ENCODE measurements at places on chromosomes 1 and 21.

DNA sequence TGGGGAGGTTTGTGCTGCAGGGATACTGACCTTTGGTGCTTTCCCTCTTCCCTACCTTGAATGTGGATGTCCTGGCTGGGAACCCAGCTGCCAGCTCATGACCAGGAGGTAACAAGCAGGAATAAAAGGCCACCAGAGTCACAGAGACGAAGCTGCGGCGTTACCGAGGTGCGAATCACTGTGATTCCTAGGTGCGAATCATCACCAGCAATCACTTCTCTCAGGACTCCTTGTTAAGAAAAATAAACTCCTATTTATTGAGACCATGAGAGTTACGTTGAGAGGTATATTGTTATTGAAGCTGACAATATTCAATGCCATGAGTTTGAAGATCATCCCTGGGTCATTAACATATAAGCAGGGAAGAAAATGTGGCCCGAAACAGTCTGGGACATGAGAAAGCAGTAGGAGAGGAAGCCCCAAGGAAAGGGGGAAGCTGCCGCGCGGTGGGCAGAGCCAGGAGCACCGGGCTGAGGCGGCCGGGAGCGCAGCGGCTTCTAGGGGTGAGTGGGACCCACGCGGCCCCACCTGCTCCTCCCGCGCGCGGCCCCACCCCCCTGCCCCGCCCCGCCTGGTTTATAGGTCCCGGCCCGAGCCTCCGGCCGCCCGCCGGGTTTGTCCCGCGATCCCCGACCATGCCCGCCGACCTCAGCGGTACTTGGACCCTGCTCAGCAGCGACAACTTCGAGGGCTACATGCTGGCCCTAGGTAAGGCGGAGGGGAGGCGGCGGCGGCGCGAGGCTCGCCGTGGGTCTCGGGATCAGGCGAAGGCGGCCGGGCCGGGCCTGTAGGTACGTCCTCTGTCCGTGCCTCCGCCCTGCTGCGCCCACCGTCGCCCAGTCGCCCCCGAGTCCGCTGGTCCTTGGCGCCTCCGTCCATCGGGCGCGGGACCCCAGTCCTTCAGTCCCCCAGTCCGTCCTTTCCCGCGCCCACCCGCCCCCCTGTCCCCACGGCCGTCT, at the start of gene RBP7:
RBP7 (plus strand) TSS at position 605 of the 959 bp plus-strand sequence; CDS start at position 636, 31 bp downstream.
- peak; percentile 39 for DNase-seq

GRCh38 chr1:41484402-41485241, at the start of gene EDN2:
EDN2 (minus strand) TSS chr1:41484683; CDS start chr1:41484601, 82 bp downstream.
- peak; percentile 96 for DNase-seq

GRCh38 chr1:108852221-108852975, 4.5 kb downstream of the AKNAD1 start:
- no peak for DNase-seq

DNA sequence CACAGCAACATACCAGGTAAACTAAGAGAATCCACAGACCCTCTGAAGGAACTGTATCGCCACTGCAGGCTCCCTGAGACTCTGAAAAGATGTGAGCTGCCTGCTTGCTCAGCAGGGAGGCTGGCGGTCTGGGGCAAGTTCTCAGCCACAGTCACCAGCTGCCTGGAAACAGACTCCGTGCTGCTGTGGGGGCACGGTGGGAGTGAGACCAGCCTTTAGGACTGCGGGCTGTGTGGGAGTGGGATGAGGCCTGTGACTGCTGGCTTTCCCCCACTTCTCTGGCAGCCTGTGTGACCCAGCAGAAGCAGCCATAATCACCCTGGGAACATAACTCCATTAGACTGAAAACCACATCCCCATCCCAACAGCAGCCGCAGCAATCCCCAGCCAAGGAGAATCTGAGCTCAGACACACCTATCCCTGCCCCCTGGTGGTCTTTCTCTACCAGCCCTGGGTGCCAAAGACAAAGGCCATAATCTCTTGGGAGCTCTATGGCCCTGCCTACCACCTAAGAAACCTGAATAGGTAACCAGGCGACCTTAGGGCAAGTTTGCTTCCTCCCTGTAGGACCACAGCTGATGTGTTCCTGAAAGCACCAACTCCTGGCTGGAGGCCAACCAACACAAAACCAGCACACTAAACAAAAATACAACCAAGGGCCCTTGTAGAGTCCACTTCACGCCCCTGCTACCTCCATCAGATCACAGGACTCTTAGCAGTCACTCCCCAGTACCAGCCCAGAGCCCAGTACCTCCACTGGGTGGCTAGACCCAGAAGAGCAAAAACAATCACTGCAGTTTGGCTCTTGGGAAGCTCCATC, 151.5 kb downstream of the SMYD3 start:
- peak; percentile 2 for DNase-seq

DNA sequence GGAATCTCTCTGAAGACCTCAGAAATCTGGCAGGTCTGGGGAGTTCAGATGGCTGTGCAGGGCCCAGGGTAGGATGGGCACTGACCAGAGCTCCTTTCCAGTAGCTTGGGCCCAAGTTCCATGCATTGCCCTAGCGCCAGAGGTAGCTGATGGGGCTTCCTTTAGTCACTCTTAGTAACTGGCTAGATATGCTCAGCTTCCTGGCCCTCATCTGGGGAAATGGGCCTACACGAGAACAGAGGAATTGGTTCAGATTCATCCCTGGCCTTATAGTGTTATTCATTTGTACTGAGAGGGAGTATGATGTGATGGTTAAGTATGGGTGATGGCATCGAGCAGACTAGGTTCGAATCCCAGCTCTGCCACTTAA, 15.5 kb upstream of the PSMB2 start:
- no peak for DNase-seq

DNA sequence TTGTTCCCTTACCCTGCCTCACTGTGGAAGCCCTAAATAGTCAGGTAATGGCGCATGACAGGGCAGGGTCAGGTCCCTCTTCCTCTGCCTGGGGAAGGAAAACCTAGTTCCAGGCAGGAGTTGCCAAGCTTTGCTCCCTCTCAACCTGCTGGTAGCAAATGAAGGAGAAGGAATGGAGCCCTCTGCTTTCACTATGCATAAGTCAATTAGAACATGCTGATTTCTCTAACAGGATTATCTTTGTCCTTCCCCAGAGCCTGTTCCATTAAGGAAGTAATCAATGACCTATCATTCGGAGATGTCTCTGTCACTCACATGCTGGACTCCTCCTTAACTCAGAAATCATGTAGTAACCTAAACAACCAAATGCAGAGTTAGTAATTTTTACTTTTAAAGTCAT, 161.8 kb upstream of the NFIA start:
- no peak for DNase-seq

DNA sequence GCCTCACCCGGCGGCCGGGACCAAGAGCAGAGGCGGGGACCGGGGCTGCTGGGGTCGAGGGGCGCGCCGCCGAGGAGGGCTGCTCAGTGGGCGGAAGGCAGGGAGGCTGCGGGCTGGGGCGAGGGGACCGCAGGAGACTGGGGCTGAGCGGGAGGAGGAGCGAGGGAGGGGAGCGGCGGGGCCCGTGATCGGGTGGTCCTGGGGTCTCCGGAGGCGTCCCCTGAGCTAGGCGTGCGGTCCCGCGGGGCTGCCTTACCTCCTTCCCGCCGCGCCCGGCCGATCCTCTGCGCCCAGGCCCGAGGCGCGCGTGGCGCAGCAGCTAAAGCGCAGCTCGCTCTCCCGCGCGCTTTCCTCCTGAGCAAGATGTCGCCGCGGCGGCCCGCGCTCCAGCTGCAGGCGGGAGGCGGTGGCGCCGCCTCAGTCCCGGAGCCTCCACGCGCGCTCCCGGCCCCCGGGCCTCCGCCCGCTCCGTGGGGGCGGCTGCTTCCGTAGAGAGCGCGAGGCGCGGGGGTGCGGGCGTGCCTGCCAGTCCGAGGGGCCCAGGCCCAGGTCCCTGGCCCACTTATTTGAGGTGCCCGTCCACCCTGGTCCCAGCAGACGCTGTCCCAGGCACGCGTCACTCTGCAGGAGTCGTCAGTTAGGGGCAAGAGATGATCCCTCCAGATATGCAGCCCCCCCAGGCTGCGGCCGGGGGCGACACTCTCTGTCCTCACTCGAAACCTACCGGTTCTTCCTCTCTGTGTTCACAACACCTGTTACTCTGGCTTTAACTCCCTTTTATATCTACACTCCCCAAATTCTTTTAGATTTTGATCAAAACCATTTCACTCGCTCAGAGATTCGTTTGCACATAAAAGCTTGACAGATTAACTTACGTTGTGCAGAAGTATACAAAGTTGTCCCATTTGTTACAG, at the start of gene CCSAP:
CCSAP (minus strand) TSS at position 392 of the 914 bp plus-strand sequence. CDS start 582 bp downstream, outside the sequence.
- DNase-seq = peak; percentile 47

DNA sequence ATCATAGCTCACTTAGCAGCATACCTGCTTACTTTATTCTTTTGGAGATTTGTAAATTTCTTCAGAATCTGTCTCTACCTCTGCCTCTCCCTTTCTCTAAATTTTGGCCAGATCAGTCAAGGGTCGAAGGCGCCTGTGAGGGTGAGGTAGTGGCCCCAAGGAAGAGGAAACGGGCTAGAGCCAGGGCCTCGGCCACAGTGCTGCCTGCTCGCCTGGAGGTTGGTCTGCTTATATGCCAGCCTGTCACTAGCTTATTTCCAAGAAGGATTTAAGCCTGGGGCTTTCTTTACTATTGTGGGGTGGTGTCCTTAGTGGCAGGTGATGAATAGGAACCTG, 19.6 kb downstream of the PEX14 start:
- DNase-seq = no peak

DNA sequence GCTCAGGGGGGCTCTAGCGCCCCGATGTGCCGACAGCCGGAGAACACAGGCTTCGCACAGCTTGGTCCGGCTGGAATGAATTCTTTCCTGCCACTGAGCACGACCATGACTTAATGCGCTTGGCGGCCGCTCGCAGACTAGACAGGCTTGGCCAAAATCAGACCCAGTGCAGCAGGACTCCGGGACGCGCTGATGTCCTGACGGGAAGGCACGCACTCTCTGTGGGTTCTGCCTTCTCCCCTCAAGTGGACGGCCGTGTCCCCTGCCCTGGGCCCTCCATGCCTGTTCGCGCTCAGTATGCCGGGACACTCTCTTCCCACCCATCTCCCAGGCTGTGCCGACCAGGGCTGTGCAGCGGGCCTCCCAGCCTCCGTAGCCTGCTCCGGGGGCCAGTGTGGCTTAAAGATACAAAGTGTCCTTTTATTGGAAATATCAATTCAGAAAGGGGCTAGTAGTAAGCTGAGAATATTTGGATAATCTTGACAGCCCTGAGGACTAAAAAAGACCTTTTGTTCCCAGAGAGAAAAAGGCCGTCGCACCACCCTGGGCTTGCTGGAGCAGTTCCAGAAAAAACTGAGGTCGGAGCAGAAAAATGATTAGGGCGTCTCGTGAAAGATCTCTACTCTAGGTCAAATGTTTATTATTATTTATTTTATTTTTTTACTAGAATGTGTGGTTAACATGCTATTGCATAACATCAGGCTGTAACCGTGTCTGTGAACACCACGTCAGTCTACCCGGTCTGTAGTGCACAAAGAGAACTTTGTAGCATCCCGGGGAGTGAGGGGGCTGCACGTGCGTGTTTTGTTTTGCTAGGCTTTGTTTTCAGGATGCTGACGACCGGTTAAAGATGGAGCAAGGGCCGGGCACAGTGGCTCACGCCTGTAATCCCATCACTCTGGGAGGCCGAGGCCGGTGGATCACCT, 88.1 kb upstream of the ARHGEF16 start:
- peak; percentile 34 for DNase-seq

- DNase-seq = no peak
These were observed 7.2 kb downstream of the KISS1 start for GRCh38 chr1:204188959-204189639.

DNA sequence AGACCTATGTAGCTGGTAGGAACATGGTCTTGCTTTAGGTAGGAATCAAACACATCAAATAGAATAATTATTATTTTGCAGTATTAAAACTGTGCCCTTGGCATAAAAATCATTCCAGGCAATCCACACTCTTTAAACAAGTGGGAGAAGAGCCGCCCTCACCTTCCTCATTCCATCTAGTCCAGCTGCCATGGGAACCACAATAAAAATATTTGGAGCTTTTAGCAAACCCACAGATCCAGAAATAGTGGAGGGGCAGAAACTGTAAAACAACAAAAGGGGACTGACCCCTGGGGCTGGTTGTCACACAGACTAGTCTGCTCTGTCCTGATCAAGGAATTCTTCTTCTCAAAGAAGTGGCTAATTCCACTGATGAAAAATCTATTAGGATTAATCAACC, 61.6 kb downstream of the PTPRC start:
- no peak for DNase-seq

DNA sequence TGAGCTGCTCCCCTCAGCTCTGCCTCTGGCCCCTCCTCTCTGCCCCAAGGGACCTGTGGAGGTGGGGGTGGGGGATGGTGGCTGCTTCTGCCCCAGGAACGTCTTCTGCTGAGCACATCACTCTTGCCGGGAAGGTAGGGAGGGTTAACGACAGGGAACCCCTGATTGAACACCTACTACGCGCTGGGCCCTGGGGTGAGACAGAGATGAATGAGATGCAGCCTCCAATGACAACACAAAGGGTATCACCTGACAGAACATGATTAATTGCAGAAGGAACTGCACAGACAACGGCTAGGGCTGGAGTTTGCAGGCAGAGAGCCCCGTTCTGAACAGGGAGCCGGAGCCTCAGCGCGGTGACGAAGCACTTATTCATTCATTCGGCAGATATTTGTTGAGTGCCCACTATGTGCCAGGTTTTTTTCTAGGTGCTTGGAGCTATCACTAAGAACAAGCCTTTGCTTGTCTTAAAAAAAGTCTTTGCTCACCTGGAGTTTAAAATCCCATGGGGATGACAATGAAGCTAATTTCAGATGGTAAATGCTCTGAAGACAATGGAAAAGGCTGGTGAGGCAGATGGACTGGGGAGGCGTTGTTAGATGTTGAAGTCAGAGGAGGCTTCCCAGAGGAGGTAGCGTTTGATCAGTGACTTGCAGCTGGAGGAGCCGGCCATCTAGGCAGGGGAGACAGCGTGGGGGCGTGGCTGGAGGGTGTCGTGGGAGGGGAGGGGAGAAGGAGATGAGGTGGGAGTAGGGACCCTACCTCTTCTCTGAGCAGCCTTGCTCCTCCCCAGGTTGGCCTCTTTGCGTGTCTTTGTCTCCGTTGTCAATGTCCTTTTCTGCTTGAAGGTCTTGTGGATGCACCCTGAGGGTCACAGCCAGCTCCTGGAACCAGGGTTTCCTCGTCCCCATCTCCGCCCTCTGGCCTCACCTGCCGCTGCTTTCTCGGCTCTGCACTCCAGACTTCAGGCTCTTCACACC, 103.1 kb upstream of the CSF3R start:
- DNase-seq = no peak

DNA sequence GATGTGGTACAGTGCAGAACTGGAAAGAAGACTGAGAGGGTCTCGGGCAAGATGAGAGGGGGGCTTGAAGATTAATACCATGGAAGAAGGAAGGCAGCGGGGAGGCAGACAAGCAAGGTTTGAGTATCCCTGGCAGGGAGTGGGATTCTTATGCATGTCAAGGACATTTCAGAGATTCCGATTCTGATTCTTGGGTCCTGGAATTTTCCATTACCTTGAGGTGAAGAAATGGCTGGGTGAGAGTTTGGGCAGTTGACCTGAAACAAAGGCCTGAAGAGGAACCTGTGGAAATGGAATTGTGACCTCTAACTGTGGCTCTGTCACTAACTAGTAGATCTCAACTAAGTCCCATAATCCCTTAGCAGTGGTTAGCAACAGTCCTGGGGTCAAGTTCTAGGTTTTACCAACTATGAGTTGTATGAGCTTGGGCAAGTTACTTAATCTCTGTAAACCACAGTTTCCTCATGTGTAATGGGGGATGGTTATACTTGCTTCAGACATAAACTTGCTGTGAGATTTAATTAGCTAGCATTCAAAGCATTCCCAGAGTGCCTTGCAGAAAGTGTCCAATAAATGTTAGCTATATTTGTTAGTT, 8.6 kb upstream of the ACTN2 start:
- DNase-seq = no peak

All from thyroid gland (tissue), 4 donors.